Stimulated activated naive CD8-positive, alpha-beta T cell treated with anti-CD3 and anti-CD28 coated beads, Interleukin-15, amount 100 ng/mL, for 72 hours (primary cell): ENCODE measurements at places on chromosomes 6 and 20.
A peak's percentile ranks its signal among the peaks of the same experiment; 100 is the strongest.

- no peak for DNase-seq
Measured at GRCh38 chr20:24157213-24157612, 168.6 kb upstream of the GGTLC1 start.

GRCh38 chr6:90712114-90712513 is 125.2 kb upstream of the MAP3K7 start:
- no peak for DNase-seq

DNA sequence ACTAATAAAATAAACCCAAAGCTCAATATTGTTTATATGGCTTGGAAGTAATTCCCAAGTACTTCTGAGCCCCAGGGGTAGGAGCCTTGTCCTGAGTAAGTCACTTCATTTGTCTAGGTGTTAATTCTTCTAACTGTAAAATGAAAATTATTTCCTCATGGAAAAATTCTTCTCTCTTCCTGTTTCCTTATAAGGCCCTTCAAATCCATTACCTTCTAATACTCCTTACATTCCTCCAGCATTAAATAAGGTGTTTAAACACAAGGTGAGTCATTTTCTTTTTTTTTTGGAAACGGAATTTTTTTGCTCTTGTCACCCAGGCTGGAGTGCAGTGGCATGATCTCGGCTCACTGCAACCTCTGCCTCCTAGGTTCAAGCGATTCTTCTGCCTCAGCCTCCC is 41.9 kb downstream of the PRR18 start:
- no peak for DNase-seq

DNA sequence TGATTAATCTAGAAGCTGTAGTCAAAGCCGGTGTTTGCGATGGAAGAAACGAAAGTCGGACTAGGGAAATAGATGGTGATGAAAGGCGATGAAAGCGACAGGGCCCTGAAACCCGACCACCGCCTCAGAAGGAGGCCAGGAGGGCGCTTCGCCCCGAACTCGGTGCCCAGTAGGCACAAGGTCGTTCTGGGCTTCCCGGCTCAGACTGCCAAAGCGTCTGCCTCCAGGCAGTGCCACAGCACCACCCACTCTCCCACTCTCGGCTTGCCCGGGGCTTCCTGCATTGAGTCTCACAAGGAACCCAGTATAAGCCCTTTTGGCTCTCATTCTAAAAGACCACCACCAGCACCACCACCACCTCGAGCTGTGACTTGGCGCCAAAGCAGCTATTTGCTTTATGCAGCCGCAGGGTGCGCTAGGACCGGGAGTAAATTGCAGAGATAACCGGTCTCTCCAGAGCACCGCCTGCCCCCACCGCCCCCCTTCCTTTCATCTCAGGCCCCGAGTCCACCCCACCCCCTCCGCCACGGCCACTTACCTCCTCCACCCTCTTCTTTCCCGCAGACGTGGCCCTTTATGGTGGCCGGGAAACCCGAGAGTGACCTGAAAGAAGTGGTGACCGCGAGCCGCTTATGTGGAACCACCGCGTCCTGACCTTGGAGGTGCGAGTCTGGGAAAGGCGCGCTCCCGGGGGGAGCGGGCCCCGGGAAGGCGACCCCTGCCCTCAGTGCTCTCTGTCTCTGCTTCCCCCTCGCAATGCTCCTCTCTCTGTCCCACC is 2.4 kb downstream of the TCF21 start:
- peak; percentile 26 for DNase-seq

- peak; percentile 12 for DNase-seq
Measured at GRCh38 chr6:123804014-123804786, 535 bp downstream of the NKAIN2 start.

- no peak for DNase-seq
Measured at GRCh38 chr6:120965814-120966213, 368.5 kb downstream of the TBC1D32 start.

GRCh38 chr6:9138936-9139335 is 703.6 kb upstream of the SLC35B3 start:
- no peak for DNase-seq

- DNase-seq: no peak
Measured at GRCh38 chr20:49970498-49970897, 12.3 kb upstream of the SNAI1 start.

- DNase-seq: no peak
Measured at GRCh38 chr6:127206531-127207095, 60.1 kb upstream of the RNF146 start.

GRCh38 chr20:5187122-5187521 is 60.3 kb downstream of the CDS2 start:
- DNase-seq: no peak

DNA sequence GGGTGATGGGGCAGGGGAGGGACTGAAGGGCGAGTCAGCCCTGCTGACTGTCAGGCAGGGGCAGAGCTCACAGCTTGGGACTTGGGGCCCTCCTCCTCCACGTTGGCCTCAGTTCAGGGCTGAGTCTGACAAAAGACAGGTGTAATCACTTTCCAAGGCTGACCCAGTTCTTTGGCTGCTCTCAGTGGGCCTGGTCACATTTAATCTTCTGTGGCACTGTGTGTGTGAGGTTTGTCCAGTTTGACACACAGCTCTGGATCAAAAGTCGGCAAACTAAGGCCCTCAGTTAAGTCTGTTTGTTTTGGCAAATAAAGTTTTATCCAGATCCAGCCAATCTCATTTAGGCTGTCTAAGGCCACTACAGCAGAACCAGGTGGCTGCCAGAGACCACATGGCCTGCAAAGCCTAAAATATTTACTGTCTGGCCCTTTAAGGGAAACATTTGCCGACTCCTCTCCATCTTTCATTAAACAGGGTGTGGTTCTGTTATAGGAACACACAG is 5.1 kb upstream of the MAP1LC3A start:
- DNase-seq: no peak

- DNase-seq: no peak
Measured at GRCh38 chr20:13611611-13612125, 27.1 kb downstream of the TASP1 start.

- DNase-seq: no peak
Measured at GRCh38 chr20:48949304-48950170, 28.0 kb downstream of the ARFGEF2 start.

- no peak for DNase-seq
Measured at GRCh38 chr6:35596448-35597442, 84.0 kb upstream of the TULP1 start.

- peak; percentile 81 for DNase-seq
Measured at GRCh38 chr6:37173493-37174195, 3.7 kb downstream of the PIM1 start.

DNA sequence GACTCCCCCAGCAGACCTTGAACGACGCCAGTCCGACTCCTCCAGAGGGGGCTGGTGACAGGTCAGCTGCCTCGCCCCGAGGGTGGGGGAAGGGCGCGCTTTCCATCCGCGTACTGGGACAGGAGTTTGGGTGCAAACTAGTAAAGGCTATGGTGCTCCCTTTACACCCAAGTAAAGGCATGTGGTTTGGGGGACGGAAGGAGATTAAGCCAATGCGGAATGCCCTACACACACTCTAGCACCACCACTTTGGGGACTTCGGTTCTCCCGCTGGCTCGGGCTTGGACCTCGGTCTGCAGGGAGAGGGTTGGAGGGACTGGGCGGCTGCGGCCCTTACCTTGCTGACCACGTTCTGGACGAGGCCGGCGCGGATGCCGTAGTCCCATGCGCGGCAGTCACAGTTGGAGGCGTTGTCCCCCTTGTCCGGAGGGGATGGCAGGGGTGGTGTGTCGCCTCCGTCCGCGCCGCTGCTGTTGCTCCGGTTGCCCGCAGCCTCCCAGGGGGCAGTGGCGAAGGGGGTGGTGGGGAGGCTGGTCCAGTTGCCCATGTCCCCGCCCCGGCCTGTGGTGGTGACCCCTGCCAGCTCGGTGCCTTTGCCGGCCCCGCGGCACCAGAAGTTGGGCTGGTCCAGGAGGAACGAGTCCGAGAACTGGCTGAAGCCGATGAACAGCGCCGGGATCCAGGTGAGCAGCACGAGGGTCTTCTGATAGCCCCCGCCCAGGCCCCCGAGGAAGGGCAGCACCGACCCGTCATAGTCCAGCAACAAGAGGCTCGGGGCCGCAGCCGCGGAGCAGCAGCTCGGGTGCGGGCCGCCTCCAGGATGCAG is 1.1 kb downstream of the SLC22A23 start:
- DNase-seq: peak; percentile 30

GRCh38 chr20:23520185-23520584 is 29.3 kb downstream of the CST8 start:
- no peak for DNase-seq

DNA sequence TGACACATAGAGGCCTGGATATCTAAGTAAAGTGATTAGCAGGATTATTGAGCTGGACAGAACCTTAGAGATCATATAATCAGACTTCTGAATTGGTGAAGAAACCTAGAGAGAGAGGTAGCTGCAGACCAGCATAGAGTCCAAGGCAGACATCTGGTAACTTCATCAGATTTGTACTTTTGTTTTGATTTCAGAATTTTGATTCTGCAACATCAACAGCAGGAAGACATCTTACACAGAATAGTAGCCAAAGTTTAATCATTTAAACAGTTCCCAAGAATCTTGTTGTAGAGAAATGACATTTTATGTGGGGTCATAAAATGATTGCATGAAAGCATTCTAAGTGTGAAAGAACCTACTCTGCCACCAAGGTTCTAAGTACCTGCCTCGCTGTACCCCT is 39.4 kb downstream of the RPRD1B start:
- no peak for DNase-seq

GRCh38 chr6:90940812-90941481 is 354.1 kb upstream of the MAP3K7 start:
- DNase-seq: no peak

DNA sequence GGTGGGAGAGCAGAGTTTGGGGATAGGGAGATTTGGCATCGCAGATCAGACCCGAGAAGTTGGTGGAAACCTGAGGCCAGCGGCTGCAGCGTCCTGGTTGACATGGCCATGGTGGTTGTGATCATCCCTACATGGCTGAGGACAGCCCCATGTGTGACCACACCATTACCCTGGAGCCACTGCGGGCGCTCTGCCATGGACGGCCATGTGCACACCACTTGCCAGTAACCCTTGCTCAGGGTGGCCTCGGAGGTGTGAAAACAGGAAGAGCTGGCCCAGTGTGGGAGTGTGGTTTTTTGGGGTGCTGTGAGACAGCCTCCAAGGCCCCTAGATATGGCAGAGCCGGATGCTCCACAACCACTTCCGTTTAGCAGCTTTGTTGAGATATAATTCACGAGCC is 64.4 kb downstream of the TMEM242 start:
- no peak for DNase-seq

DNA sequence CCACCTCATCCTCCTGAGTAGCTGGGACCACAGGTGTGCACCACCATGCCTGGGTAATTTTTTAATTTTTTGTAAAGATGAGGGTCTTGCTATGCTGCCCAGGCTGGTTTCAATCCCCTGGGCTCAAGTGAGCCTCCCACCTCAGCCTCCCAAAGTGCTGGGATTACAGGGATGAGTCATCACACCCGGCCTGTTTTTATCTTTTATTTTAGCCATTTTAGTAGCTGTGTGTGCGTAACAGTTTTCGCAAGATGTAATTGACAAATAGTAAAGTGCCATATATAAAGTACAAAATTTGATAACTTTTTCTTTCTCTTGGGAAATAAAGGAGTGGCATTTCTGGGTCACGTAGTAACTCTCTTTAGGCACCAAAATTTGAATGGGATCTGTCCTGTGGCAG is 21.4 kb downstream of the SNAI1 start:
- DNase-seq: no peak

DNA sequence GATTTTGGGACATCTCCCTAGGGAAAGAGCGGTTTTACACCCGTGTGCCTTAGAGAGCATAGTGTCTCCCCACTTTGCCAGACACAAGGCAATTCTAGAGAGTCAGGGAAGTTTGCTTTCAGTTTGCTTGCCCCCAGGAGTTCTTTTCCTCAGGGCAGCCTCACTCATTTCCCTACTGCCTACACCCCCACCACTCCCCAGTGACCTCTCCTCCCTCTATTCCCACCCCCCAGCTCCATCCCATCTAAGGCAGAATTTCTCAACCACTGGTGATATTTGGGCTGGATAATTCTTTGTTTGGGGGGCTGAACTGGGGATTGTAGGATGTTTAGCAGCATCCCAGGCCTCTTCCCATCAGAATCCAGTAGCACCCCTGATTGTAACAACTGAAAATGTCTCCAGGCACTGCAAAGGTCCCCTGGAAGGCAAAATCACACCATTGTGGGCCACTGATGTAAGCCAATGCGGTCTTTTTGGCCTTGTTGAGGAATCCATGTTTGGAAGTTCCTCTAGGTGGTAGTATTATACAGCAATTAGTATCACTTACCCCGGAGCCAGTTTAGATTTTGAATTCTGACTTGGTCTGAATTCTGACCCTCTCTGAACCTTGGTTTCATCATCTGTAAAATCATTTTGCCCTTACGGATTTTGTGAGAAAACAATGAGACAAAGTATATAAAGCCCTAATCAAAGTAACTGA is 1.3 kb downstream of the EPPIN start:
- DNase-seq: no peak

- DNase-seq: no peak
Measured at GRCh38 chr20:46646122-46646521, 5.1 kb downstream of the SLC13A3 start.

- DNase-seq: no peak
Measured at GRCh38 chr6:122361314-122361979, 38.0 kb upstream of the HSF2 start.

DNA sequence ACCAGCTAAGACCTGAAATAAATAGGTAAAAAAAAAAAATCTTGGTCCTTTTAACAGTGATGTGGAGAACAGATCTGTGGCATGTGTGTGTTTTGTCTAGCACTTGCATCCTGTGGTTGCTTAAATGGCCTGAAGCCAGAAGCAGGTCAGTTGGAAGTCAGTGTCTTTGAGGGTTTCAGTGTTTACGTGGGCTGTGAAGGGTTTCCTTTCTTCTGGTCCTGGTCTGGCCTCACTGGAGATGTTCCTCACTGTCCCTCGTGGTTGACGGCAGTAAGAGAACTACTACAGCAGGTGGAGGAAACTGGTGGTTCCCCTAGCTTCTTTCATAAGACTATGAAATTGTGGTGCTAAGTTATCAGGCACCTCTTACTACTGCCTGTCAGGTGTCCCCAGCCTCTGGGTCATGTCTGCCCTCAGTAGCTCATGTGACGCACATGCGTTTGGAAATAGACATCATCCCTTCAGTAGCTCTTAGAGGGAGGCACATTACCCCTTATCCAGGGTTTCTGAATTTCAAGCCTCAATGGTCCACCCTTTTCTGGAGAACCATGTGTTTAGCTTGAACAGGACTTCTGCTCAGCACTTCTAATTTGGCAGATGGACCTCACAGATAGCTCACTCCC is 59.4 kb upstream of the SCP2D1 start:
- no peak for DNase-seq

GRCh38 chr6:168619560-168620314 is 178.8 kb downstream of the SMOC2 start:
- peak; percentile 2 for DNase-seq

GRCh38 chr6:19836799-19837510 is at the start of gene ID4:
TSS of gene ID4 (plus strand) at chr6:19837370. CDS start at chr6:19837755, 385 bp downstream.
- no peak for DNase-seq

GRCh38 chr20:58150772-58151171 is 77.7 kb downstream of the ANKRD60 start:
- no peak for DNase-seq

DNA sequence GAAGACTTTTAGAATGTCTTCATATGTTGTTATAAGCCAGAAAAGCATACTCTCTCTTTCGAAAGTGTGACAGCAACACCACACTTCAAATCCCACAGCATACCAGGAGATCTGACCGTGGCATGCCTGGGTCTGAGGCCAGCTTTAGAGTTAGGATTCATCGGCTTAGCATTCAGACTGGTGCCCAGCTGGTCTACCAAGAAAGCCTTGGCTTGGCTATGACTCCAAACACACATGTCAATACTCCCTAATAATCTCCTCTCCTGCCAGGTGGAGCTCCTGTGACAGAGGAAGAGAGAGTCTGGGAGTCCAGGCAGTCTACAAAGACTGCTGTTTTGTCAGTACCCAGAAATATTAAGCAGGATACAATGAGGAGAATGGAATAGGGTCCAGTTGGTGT is 77.1 kb upstream of the MAN1A1 start:
- DNase-seq: no peak

- DNase-seq: no peak
Measured at GRCh38 chr20:62684981-62685380, 23.7 kb upstream of the NTSR1 start.
